ENCODE measurements at places on chromosomes 3 and 15.
A peak's percentile ranks its signal among the peaks of the same experiment; 100 is the strongest.

DNA sequence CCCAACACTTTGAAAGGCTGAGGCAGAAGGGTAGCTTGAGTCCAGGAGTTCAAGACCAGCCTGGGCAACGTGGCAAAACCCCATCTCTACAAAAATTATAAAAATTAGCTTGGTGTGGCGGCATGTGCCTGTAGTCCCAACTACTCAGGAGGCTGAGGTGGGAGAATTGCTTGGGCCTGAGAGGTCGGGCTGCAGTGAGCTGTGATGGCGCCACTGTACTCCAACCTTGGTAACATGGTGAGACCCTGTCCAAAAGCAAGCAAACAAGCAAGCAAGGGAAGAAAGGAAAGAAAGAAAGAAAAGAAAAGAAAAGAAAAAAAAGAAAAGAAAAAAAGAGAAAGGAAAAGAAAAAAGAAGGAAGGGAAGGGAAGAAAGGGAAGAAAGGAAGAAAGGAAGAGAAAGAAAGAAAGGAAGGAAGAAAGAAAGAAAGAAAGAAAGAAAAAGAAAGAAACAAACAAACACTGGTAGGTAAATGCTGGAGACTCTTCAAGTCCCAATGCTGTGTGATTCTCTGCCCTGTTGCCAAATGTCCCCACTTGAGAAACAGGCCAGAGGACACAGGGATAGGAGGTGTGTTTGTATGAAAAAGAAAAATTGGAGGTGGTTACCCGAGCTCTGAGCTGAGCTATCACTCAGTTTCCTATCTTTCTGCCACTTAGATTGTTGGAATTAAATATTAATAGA lies 121.1 kb downstream of the RAB11A start:
- no peak for DNase-seq

DNA sequence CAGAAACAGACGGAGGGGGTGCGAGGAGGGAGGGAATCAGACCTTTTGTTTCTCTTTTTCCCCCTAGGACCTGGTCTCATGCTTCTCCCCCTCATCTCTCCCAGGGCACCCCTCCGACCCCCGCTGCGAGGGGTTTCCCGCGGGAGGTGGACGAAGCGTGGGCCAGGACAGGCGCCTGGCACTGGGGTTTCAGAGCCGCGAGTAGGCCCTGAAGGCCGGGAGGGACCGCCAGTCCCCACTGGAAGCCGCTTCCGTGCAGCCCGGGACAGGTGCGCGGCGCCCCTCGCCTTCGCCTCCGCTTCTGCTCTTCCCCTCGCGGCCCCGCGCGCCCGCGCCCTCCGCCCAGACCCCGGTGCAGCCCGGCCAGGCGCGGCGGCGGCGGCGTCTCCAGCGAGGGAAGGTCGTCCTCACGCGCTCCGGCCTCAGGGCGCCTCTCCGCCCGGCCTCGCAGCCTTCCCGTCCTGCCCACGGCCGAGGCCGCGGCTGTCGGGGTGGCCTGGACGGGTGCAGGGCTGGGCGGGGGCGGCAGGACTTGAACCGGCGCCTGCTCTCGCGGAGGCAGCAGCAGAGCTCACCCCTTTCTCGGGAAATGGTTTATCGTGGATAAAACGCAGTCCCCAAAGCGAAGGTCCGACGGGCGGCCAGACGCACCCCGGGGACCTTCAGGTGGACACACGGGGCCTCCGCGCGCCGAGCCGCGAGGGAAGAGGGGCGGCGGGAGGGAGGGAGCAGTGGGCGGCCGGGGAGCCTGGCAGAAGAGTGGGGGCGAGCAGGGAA lies 31.5 kb upstream of the ADAMTS17 start:
- DNase-seq, result no peak

DNA sequence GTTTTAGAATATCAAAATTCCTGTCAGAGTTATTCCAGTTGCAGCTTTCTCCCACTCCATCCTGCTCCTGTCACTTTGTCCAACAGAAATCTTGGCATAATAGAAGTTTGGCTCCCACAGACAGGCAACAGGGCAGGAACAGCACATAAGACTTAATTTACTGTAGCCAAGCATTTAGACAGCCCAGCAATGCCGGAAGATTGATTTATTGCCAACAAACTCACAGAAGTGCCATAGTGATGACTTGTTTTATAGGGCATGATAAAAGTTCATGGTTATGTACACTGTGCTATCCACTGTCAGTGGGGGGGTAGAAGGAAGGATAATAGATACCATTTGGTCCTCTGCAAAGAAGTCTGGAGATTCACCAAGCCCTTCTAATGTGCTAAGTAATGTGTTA lies 98.3 kb upstream of the CBLB start:
- DNase-seq, result peak; percentile 30

DNA sequence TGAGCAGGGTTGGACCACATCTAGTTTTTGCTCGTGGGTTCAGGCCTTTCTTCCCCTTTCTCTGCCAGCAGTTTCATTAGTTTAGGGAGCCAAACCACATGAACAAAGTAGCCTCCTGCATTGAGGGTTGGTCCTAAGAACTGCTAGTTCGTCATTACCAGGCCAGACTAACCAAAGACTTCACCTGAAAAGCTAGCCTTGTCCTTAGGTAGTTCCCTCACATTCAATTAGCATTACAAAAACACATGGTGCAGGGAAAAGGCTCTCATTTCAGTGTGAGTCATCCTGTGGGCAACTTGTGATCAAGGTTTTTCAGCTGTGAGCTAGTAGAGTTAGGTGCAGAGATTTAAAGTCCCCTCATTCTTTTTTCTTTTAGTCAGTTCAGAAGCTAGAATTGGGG lies 279.3 kb upstream of the CTNNB1 start:
- no peak for DNase-seq

DNA sequence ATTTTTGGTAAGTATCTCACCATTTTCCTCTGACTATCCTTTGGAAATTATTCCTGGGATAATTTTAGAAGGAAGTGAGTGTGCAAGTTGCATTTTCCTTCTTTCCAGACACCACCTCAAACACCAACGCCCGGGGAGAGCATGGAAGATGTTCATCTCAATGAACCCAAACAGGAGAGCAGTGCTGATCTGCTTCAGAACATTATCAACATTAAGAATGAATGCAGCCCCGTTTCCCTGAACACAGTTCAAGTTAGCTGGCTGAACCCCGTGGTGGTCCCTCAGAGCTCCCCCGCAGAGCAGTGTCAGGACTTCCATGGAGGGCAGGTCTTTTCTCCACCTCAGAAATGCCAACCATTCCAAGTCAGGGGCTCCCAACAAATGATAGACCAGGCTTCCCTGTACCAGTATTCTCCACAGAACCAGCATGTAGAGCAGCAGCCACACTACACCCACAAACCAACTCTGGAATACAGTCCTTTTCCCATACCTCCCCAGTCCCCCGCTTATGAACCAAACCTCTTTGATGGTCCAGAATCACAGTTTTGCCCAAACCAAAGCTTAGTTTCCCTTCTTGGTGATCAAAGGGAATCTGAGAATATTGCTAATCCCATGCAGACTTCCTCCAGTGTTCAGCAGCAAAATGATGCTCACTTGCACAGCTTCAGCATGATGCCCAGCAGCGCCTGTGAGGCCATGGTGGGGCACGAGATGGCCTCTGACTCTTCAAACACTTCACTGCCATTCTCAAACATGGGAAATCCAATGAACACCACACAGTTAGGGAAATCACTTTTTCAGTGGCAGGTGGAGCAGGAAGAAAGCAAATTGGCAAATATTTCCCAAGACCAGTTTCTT lies 3.9 kb downstream of the NFKBIZ start:
- DNase-seq, result no peak

GRCh38 chr3:44359146-44359751 lies 20.7 kb downstream of the TCAIM start:
- DNase-seq, result no peak

DNA sequence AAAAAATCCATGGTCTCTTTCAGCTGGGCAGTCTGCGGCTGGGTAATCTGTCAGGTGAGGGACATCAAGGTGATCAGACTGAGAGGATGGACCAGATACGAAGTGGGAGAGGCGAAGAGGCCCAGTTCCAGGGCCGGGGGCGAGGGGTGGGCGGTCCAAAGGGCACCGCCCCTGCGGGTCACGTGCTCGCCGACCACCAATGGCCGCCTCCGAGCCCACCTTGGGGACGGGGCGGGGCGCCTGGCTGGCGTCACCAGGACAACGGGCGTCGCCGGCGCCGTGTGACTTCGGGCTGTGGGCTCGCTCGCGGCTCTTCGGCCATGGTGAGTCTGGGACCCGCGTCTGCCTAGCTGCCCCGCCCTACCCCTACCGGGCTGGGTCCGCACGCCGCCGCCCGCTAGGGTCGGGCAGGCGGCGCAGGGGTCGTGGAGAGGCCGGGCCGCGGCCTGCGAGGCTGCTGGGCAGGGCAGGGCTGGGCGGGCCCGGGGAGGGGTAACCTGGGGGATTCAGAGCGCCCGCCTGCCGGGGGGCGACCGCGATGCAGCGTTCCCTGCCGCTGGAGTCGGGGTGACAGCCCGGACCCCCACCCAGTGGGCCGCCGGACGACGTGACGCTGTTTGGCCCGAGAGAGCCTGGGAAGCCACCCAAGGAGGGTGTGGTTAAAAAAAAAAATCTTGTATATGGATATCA lies at the start of gene FBXL2:
Gene FBXL2 (plus strand): TSS at position 250 of the 690 bp plus-strand sequence. CDS start 71 bp downstream, at position 321.
- DNase-seq, result peak; percentile 99

GRCh38 chr15:85706779-85707518 lies 87.8 kb downstream of the KLHL25 start:
- DNase-seq, result no peak

GRCh38 chr3:129490273-129490675 lies 38.2 kb upstream of the RHO start:
- peak; percentile 88 for DNase-seq

- peak; percentile 41 for DNase-seq
Observed at GRCh38 chr15:81939604-81940440, 106.0 kb downstream of the MEX3B start.

- peak; percentile 80 for DNase-seq
Observed at GRCh38 chr3:51501833-51502561, 2.2 kb upstream of the DCAF1 start.

GRCh38 chr15:39140060-39140604 lies 440.7 kb upstream of the THBS1 start:
- DNase-seq, result no peak

GRCh38 chr3:156892701-156893100 lies 66.5 kb downstream of the LEKR1 start:
- no peak for DNase-seq

DNA sequence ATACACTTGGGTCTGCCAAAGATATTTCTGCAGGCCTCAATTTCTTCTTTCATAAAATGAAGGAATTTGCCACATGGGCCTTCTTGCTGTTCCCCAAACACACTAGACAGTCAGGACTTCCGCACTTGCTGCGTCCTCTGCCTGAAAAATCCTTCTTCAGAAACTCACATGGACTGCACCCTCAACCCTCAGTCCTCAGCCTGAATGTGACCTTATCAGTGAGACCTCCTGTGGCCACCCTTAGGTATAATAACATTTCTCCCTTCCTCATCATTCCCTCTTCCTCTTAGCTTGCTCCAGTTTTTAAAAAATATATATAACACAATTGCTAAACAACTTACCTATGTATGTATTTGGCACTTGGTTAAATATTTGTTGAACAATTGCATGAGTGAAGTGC lies 257.5 kb downstream of the MFSD1 start:
- DNase-seq, result no peak

DNA sequence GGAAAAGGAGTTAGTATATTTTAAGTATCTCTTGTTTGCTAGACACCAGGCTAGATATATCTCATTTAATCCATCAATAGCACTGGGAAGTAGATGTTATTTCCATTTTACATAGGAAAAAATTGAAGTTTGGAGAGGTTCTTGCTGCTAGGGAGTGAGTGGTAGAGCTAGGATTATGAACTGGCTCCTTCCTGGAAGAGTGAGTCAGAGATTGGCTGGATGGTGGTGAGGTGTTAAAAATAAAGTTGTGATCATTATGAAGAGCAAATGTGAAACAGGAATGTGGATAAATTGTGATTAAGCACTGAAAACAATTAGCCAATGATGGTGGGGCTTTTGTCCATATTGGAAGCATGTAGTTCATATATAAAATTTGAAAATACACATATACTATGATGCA lies 234.2 kb downstream of the WNT5A start:
- DNase-seq, result no peak

- DNase-seq, result no peak
Observed at GRCh38 chr3:156957715-156958114, 131.6 kb downstream of the LEKR1 start.

GRCh38 chr3:7657214-7658112 lies 796.5 kb downstream of the GRM7 start:
- DNase-seq, result no peak

GRCh38 chr15:70588613-70589012 lies 174.7 kb downstream of the UACA start:
- DNase-seq, result no peak

DNA sequence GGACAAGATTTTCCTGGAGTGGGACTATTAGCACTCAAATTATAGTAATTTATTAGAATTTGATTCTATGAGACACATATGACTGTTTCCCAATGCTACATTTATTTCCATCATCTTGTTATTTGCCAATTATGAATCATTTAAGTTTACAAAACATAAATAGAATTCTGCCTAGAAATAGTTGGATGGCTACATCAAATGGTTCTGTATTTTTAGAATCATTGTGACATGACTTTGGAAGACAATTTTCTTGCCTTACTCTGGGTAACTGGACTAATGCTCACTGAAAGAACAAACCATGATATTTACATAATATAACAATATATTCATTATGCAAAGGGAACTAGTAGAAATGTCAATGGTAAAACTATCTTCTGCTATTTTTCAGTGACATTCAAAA lies 173.5 kb downstream of the ZIC1 start:
- no peak for DNase-seq

DNA sequence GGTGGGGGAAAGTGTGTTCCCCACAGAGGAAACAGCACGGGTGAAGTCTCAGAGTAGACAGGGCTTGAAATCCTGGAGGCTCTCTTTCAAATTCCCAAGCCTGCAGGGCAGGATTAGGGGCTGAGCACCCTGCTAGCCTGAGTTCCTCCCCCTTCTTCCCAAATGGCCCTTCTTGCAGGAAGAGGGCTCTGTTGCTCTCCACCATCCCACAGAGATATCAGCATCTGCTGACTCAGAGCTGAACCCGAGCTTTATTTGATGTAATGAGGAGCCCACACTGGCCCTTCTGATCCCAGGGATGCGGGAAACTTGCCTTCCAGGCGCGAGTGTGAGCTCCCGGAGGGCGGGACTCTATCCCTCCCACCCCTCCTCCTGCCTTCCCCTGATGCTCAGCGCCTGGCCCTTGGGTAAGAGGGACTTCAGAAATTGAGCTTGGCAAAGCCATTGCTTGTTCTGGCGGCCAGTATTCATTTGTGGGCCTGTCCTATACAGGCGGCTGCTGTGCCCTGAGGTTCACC lies 1.4 kb upstream of the STRA6 start:
- peak; percentile 74 for DNase-seq

DNA sequence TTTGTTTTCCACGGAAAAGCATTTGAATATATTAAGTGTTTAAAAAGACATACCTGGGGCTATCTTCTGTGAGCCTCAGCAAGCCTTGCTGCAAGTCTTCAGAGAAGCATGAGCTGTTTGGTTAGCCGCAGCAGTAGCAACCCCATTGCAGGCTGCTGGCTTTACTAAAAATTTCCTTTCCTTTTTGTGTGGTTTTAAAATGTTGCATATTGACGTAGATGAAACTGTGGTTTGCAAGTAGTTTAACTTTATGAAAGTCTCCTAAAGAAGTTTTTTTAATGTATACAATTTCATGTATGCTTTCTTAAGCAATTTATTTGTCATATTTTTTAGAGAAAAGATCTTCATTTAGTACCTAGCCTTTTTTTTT lies at the start of gene GPR171:
Gene GPR171 (minus strand): TSS at position 166 of the 370 bp plus-strand sequence. CDS start 3,830 bp downstream, outside the sequence.
- no peak for DNase-seq

GRCh38 chr3:149466192-149466591 lies 8.3 kb upstream of the TM4SF4 start:
- DNase-seq, result no peak

- no peak for DNase-seq
Observed at GRCh38 chr3:141093971-141094684, 43.0 kb downstream of the SPSB4 start.

GRCh38 chr15:99977929-99978328 lies 244.7 kb upstream of the LYSMD4 start:
- no peak for DNase-seq

GRCh38 chr3:188049606-188050530 lies 104.1 kb upstream of the LPP start:
- no peak for DNase-seq

Measured in D341Med (cell line).